ENCODE measurements at places on chromosomes 13 and 19.

GRCh38 chr19:325937-326565, 18.5 kb downstream of the MIER2 start:
- DNase-seq, result no peak

DNA sequence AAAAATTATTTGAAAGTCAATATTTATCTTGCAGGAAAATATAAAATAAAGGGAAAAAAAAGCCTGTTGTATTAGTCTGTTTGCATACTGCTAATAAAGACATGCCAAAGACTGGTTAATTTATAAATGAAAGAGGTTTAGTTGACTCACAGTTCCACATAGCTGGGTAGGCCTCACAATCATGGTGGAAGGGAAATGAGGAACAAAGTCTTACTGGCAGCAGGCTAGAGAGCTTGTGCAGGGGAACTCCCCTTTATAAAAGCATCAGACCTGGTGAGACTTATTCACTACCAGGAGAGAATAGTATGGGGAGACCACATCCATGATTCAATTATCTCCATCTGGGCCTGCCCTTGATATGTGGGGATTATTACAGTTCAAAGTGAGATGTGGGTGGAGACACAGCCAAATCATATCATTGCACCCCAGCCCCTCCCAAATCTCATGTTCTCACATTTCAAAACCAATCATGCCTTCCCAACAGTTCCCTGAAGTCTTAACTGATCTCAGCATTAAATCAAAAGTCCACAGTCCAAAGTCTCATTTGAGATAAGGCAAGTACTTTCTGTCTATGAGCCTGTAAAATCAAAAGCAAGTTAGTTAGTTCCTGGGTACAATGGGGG, 1416.5 kb upstream of the SPRY2 start:
- DNase-seq, result no peak

GRCh38 chr19:50053119-50053518, 27.3 kb downstream of the ZNF473 start:
- DNase-seq, result no peak

- DNase-seq, result no peak
Measured at GRCh38 chr19:17469092-17469480, 1.2 kb upstream of the SLC27A1 start.

DNA sequence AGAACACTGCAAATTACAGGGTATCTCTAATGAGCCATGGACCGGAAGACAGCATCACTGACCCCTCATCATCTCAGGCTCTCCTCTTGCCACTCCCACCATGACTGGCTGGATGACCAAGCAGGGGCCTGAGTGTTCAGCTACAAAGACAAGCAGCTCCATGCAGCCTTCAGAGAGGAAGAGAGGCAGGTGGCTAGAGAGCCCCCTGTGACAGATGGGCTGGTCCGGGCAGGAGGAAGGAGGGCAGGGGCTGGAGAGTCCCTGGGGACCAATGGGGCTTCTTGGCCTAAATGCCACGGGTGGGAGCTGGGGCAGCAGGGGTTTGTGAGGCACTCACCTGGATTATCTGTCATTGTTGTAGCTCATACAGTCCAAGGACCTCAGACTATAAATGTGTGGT, 12.8 kb upstream of the RASA3 start:
- no peak for DNase-seq

All from M059J (cell line).